ENCODE measurements at places on chromosomes 11 and 22.

DNA sequence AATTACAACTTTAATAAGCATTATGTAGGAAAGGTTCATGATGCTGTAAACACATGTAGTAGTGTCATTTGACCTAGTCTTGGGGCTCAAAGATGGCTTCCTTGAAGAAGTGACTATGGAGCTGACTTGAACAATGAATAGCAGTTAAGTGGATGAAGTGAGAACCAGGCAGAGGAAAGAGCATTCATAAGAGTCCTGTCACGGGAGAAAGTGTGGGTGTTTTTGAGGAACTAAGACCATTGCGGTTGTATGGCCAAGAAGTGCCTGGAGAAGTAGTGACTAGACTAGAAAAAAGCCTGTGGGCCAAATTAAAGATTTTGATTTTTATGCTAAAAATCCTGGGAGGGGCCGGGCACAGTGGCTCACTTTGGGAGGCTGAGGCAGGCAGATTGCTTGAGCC is 7.2 kb upstream of the IL18BP start:
- no peak for DNase-seq

GRCh38 chr22:46379066-46379930 is 43.8 kb downstream of the TRMU start:
- DNase-seq, result no peak

DNA sequence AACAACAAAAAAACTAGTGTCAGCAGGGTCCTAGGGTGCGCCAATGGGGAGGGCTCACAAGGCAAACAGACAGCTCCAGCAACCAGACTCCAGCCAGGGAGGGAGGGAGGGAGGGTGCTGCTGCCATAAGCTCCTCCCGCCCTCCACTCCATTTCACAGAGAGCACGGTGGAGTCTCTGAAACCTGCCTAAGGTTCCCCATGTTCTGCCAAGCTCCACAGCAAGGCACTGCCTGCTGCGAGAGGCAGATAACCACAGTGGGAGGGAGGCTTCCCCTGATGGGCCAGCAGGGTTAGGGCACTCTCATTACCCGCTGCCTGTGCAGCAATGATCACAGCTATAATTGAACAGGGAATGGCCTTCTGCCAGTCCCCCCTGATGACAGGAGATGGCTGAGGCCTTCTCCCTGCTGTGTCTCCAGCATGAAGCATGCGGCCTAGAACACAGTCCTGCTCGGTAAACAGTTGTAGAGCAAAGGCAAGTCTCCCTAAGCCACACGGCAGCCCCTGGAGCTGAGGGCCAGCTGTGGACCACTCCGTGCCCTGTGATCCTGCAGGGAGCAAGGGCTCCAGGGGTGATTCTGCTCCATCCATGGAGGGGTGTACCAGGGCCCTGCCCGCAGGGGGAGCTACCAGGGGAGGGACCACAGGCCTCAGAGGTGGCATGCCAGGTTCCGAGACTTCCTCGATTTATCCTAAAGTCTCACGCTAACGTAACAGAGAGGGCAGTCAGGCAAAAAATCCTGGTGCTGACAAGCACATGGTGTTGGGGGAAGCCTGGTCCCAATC is 42.9 kb downstream of the PC start:
- DNase-seq, result no peak

GRCh38 chr11:64224151-64224890 is 1.7 kb downstream of the TRPT1 start:
- no peak for DNase-seq

DNA sequence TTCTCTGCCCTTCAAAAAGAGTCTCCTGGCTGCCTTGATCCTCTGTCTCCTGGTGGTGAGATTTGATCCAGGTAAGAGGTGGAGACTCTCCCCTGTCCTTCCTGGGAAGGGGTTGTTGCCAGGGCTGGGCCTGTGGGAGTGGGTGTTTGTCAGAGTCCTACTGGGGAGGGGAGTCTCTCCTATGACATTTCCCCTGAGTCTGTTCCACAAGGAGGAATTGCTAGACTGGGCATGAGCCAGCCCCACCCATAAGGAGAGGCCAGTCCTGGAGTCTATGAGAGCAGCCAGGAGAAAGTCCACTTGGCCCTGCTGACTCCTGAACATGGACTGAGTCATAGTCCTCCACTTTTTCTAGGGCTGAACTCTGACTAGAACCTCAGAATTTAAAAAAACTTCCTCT is 7.4 kb downstream of the PEX26 start:
- DNase-seq, result no peak

- DNase-seq, result no peak
Observed at GRCh38 chr11:94757037-94757735, 11.0 kb upstream of the AMOTL1 start.

DNA sequence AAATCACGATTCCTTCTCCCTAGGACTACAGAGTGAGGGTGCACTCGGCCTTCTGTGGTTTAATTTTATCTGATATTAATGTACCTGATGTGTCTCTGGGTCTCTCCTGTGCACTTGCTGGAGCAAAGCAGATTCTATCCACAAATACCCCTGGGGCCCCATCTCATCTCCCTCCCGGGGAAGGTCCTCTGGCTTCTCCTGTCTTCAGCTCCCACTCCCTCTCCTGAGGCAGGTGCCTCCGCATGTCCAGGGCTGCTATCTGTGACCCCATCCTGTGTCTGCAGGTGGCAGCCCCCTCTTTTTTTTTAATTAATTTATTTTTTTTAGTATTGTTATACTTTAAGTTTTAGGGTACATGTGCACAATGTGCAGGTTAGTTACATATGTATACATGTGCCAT is 558.7 kb downstream of the BRD1 start:
- no peak for DNase-seq

GRCh38 chr11:68950270-68950669 is 30.5 kb downstream of the MRGPRD start:
- no peak for DNase-seq

DNA sequence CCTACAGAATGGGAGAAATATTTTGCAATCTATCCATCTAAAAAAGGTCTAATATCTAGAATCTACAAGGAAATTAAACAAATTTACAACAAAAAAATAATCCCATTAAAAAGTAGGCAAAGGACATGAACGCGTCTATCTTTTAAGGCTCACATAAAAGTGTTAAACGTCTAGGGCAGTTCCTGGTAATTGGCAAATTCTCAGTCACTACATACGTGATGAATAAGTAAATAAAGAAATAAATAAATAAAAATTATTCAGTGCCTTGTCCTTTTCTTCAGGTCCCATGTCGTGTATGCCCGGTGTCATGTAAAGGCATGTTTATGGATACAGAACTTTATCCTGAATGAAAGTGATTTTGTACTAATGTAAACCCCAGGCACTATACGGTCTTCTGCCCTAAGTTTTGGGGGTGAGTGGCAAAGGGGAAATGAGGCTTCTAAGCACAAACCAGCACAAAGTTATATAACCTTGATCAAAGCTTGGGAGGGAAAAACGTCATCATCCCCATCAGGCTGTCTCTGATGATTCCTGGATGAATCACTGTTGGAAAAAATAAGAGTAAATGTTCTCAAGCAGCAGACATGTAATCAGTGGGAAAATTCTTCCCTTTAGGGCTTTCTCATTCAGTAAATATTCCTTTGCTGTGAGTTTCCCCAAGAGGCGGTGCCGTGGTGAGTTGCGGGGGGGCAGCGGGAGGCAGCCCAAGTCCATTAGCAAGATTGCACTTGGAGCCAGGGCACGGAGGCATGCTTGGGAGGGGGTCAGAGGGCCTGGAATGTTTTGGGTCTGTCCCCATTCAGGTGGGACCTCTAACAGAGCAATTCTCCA is 30.4 kb upstream of the MICAL2 start:
- DNase-seq, result no peak

- no peak for DNase-seq
Observed at GRCh38 chr11:100438376-100438775, 248.7 kb upstream of the ARHGAP42 start.

- no peak for DNase-seq
Observed at GRCh38 chr11:16800382-16800781, 61.9 kb downstream of the C11orf58 start.

- DNase-seq, result no peak
Observed at GRCh38 chr11:26688701-26689100, 33.2 kb downstream of the SLC5A12 start.

DNA sequence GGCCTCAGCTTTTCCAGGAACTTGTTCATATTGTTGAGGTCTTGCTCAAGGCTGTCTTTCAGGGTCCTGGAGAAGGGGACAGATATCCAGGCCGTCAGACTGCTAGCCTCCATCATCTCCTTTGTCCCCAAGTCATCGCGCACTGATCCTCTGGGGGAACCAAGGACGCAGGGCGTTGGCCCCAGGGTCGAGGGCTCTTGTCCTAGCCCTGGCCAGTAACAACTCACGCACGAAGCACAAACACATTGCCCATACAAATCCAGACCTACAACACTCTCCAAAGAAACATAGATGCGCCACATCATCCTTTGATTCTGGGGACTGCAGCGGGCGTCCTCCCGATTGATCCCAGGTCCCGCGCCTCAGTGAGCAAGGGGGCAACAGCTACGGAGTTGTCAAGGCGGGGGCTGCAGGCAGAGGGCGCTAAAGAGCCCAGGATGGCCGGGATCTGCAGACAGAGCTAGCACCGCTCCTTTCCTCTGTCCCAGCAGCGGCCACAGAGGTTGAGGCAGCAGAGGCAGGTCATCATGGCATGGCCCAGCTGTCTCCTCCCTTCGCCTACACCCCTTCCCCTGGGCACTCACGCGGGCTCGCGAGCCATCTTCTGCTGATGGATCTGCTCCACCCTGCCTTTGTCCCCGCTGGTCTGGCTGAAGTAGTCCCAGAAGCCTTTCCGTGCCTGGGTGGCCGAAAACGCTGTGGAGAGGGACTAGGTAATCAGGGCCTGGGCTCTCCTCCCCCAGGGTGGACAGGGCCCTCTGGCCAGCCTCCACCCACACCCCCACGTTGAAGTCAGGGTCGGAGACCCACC is 472 bp downstream of the APOA5 start:
- peak; percentile 64 for DNase-seq

DNA sequence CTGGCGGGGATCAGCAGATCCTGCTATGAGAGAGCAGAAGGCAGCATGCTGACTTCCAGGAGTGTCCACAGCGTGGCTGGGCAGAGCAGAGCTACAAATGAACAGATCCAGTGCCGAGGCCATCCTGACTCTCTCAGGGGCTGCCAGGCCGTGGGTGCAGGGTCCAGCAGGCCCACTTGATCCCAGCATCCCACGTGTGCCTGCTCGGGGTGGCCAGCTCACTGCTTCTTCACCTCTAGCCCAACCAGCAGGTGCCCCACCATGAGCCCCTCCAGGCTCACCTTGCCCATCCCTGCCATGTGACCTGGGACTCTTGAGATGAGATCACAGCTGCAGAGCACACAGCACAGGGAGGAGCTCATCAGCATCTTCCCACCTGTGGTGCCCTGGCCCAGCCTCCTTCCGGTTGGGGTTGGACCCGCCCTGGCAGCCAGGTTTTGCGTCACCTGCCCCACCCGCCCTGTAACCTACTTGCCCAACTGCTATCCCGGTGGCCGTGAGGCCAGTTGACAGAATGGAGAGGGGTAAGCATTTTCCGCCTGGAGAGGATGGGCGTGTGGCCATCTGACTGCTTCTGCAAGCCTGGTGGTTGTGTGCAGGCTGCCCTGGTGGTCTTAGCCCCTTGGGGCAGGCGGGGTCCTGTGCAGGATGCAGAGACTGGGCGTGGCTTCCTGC is 11.0 kb downstream of the TANGO2 start:
- DNase-seq, result no peak

GRCh38 chr11:12762696-12763324 is 88.6 kb downstream of the TEAD1 start:
- DNase-seq, result no peak

DNA sequence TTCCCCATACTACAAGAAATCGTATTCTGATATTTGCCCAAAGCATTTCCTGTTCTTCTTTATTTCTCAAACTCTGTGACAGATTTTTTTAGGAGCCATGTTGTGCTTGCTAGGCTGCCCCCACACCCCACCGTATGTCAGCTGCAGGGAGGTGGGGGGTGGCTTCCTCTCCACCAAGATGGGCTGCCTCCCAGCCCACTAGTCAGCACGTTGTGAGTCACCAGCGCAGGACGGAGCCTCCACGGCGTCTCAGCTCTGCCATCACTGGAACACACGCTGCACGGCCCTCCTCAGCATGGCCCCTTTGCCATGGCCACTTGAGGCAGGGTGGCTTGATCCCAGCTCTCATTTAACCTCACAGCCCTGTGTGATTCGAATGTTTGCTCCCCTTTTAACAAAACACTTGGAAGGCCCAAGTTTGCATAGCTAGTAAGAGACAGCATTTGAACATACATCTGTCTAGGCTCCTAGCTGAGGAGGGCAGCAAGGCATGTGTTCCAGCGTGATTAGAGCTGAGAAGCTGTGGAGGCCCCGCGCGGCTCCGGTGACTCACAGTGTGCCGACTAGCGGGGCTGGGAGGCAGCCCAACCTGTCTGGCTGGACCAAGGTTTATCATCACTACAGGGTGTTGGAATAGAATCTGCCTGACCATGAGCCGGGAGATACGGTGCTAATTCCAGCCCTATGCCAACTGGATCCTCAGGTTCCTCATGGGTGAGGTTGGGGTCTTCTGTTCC is 180.7 kb upstream of the NCAM1 start:
- DNase-seq, result no peak

GRCh38 chr22:49937758-49938564 is 19.5 kb downstream of the CRELD2 start:
- DNase-seq, result no peak

DNA sequence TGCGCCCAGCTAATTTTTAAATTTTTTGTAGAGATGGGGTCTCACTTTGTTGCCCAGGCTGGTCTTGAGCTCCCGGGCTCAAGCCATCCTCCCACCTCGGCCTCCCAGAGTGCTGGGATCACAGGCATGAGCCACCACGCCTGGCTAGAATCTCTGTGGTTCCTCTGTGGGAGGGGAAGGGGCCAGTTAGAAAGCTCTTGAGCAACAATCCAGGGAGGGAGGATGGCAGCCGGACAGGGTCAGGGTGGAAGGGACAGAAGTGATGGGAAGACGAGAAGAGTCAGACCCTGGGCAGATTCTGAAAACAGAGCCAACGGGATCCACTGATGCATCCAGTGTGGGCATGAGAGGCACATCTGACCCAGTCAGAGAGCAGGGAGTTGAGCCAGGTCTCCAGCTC is 38.9 kb upstream of the MN1 start:
- no peak for DNase-seq

- no peak for DNase-seq
Observed at GRCh38 chr22:20554824-20555223, 47.4 kb downstream of the MED15 start.

DNA sequence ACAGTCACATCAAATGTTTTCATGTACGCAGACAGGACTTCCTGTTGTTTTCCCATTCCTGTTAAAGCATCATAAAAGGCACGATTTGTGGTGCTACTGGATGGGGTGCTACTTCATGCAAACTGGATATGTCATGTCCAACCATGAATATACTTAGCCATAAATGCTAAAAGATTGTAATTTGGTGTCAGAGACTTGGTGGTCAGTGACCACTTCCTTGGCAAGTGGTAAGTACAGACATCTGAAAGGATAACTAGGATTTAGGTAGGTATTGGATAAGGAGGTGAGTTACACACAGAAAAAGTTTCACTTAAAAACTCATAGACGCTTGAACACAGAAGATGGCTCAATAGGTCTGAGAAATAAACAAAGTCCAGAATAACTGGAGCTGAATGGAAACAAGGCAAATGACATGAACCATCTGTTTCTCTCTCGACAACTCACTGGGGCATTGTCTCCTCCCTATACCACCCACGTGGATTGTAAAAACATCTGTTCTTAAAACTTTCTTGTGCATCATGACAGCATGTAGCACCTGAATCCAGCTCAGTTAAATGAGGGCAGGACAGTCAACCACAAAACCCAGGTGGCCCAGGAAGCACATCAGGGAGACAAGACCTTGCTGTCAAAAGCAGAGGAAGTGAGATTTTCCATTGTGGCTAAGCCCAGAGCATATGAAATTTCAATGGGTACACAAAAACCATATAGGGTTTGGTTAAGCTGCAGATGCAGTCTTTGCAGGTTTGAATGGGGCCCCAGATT is 22.1 kb upstream of the IGLL5 start:
- no peak for DNase-seq

Data from mesothelial cell of epicardium (in vitro differentiated cells).